ENCODE measurements at places on chromosomes 2 and 18.

GRCh38 chr2:241241669-241242068 lies 53.2 kb downstream of the ANO7 start:
- DNase-seq: no peak

- no peak for DNase-seq
Observed at GRCh38 chr18:27996801-27997272, 180.1 kb downstream of the CDH2 start.

DNA sequence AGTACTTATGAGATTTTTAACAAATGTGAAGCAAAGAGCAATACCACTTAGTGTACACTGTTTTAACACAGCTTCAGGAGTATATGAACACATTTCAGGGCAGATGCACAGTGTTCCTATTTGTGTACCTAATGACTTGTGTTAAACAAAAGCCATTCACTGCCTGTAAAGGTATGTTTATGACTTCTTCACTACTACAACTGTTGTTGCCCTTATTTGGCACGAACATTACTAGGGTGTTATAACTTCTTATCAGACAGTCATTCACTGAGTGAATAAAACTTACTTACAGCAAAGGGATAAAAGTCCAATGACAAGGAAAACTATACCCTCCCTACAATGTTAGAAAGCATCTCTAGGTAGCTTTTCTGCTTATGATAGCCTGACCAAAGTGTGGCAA lies 85.4 kb upstream of the CAVIN2 start:
- DNase-seq: no peak

DNA sequence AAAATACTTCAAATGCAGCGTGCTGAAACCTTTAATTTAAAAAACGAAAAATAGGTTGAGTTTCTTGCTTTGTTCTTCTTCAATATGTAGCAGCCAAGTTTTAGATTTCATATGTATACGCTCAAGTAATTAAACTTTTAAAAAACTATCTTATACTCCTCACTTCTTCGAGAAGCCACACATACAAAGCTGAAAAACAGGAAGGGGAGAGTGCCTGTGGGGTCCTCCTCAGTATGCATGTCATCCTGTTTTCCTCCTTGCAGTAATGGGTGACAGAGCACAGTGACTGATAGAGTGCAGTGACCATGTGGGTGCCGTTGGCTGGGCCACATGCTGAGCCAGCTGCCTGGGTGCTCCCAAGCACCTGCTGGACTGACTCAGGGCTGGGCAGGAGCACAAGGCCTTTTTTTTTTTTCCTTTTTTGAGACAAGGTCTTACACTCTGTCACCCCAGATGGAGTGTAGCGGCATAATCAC lies 33.3 kb downstream of the UXS1 start:
- DNase-seq: no peak

GRCh38 chr2:215764441-215765048 lies 248.8 kb downstream of the MREG start:
- no peak for DNase-seq

DNA sequence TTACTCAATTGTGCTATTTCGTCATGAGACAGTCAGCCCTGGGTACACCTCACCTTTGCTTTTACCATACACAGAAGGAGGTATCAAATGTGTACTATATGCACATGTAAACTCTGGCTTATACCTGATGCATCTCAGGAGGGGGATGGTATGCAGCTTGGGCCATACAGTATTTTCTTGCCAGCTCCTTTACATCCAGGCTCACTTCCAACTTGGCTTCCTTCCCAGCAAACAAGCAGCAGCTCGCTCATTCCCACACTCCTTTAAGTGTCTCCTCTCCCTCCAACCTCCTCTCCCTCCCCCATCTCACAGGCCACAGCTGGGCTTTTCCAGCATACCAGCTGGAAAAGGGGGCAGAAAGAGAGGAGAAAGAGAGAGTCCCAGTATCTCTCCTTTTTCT lies 9.6 kb downstream of the MARCHF4 start:
- no peak for DNase-seq

DNA sequence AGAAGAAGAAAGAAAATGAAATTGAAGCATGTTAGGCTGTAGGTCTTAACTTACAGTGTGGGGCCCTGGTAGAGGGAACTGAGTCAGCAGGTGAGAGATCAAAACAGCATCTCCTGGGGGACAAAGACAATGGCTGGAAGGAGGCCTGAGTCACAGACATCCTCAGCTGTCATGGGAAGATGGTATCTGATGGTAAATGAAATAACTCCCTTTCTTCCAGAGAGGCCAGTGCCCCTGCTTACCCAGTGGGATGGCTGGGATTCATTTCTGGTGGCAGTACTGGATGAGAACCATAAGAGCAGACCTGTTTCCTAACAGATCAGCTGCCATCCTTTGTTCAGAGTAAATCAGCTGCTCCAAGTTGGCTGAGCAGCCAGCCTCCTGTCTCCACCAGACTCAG lies 251.3 kb upstream of the EPAS1 start:
- no peak for DNase-seq

- no peak for DNase-seq
Observed at GRCh38 chr2:66110086-66110485, 324.8 kb upstream of the MEIS1 start.

- DNase-seq: no peak
Observed at GRCh38 chr2:179224361-179224760, 40.3 kb downstream of the SESTD1 start.

GRCh38 chr2:150125188-150125587 lies 362.3 kb downstream of the RND3 start:
- no peak for DNase-seq

GRCh38 chr2:71938659-71939587 lies 208.7 kb downstream of the CYP26B1 start:
- DNase-seq: no peak

DNA sequence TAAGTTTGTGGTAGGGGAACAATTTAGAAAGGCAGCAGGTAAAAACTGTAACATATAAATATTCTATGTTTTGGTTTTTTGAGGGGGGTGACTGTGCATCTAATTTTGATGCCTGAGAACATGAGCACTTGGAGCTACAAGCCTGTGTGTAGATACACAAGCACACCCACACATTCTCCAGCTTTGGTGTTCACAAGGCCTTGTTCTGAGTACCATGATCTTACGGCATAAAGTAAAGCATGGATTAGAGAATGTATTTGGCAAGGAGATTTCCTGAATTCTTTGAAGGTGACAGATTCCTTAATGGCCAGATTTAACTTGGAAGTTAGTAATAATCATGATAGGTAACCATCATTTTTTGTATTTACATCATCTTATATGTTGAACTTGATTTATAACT lies 42.7 kb downstream of the MAP3K20 start:
- no peak for DNase-seq

DNA sequence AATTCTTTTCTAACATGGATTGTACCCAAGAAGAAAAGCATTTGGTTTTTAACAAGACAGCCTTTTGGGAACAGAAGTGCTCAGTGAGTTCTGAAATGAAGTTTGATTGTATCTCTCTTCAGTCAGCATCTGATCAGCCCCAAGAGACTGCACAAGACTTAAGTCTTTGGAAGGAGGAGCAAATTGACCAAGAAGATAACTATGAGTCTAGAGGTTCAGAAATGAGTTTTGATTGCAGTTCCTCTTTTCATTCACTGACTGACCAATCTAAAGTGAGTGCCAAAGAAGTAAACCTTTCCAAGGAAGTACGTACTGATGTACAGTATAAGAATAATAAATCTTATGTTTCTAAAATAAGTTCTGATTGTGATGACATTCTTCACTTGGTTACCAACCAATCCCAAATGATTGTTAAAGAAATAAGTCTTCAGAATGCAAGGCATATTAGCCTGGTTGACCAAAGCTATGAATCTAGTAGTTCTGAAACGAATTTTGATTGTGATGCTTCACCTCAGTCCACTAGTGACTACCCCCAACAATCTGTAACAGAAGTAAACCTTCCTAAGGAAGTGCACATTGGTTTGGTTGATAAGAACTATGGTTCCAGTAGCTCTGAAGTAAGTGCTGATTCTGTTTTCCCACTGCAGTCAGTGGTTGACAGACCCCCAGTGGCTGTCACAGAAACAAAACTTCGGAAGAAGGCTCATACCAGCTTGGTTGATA lies 31.2 kb downstream of the ZDBF2 start:
- DNase-seq: no peak

DNA sequence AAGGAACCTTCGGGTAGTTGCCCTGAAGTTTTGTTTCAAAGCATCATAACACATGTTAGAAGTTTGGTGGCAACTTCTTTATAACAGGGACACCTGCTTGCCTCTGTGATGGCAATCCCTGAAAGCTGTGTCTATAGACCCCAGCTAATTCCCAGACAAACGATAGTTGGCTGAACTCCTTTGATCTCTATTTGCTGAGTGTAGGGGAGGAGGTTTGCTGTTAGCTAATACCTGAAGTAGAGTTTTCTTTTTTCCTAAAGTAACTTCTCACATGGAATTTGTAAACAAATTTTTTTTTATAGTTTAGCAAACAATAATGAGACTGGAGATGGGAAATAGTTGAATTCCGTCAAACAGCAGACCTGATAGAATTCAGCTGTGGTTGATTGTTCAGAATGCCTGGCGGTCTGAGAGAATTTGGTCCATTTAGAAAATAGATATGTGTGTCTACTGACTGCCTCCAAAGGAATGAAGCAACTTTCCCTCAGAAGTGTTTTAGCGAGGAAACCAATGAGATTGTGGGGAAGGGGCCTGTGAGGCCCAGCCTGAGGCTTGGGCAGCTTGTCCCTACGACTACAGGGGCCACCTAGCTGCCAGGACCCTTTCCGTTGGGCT lies 123.5 kb upstream of the EPAS1 start:
- DNase-seq: no peak

DNA sequence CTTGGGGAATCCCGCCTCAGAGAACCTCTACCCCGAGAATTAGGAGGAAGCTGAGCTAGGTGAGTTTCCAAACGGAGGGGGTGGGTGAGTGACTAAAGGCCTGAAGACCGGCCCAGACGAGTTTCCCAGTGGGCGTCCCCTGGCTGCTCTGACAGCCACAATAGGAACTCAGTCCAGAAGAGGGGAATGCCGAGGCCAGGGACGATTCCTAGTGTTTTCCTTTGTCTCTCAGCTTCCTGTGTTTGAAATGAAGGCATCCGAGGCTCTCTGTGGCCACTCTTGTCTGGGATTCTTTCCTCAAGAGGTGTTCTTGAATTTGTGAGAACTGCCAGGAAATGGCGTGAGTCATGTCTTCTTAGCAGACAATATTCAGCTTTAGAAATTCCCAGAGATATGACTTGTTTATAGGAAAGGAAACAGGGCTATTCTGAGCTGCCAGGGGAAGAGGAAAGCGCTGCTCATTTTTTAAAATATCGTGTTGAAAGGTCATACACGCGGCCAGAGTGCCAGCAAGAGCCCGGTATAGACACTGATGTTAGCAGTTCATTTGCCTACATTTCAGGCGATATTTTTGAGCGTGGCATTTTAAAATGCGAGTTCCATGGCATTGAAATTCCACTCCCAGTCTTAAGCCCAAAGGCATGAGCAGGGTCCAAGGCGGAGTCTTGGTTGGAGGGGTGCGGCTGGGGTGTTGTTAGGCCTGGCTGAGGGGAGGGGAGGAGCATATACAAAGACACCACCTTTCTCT lies 169.1 kb upstream of the KLF7 start:
- peak; percentile 41 for DNase-seq

GRCh38 chr2:27796791-27797765 lies 25.6 kb downstream of the MRPL33 start:
- DNase-seq: no peak

DNA sequence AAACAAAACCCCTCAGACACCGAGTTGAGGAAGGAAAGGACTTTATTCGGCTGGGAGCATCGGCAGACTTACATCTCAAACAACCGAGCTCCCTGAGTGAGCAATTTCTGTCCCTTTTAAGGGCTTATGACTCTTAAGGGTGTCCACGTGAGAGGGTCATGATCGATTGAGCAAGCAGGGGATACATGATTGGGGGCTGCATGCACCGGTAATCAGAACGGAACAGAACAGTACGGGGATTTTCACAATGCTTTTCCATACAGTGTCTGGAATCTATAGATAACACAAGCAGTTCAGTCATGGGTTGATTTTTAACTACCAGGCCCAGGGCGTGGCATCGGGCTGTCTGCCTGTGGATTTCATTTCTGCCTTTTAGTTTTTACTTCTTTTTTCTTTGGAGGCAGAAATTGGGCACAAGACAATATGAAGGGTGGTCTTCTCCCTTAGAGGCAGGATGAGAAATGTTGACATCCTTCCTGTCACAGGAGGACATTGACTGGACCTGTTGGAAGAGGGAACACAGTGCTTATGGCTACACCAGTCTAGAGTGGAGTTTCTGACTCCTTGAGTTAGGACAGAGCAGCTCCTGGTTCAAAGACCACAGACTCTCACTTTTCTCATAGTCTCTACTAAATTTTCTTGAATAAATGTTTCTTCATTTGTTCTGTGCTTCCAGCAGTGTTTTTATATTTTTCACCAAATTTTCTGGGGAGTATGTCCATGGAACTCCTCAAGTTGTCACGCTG lies 35.8 kb downstream of the SPOPL start:
- DNase-seq: no peak

- no peak for DNase-seq
Observed at GRCh38 chr2:201246280-201246679, 14.1 kb upstream of the CASP8 start.

DNA sequence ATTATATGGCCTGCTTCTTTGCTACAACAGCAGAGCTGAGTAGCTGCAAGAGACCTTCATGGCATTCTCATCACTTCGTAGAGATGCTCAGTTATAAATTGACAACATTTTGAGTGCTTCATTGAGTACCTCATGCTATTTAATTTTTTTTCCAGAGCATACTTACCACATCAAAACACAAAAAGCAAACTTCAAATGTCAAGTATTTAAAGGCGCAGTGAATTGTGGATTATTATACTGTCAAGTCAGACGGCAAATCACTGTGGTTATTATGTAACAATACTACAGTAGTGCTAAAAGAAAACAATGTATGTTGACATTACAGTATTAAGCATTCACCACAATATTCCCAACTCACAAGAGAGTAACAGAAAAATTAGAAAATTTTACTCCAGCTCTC lies 12.5 kb downstream of the ZC3H8 start:
- no peak for DNase-seq

DNA sequence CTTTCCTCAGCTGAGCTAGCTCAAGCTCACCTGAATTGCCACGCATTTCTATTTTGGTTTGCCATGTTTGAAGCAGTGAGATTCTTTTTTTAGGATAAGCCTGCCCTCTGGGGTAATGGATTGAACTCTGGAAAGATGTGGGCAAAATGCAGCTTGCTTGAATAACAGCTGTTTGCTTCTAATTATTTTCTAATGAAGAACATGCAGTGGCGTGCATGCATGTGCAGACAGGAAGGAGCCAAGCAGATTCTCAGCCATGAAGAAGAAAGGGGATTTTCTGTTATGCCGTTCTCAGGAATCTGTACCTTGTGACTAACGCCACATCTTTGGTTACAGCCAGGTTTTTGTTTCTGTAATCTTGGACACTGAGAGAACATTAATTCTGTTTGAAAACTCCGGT lies 171.2 kb downstream of the ANTXR1 start:
- DNase-seq: no peak

- no peak for DNase-seq
Observed at GRCh38 chr2:235194351-235194750, 242.5 kb downstream of the SH3BP4 start.
